ENCODE measurements at places on chromosomes 2 and 18.
A peak's percentile ranks its signal among the peaks of the same experiment; 100 is the strongest.

DNA sequence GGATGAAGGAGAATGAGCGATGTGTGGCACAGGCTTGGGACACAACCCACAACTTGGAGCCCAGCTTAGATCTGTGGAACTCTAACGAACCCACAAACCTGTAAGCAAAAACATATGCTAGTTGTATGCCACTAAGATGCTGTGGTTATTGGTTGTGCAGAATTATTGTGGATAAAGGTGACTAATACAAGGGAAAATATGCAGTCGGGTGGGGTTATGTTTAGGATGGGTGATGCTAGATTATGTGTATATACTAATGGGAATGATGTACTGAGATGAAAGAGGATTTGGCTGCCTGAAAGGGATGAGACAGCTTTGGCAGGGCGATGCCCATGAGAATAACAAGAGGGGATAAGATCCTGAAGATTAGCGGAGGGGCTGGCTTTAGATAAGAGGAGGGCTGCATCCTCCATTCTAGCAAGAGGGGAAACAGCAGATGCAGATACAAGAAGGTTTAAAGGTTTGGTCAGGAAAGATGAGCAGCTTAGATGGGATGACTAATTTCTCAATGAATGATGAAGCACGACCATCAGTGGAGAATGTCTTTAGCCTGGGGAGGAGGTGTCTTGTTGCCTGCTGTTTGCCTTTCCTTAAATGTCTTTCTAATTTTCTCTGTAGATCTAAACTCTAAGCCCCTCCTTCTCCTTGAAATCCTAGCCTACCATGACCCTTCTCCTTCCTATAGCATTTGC is 49.6 kb downstream of the GALNT14 start:
- DNase-seq, result no peak

DNA sequence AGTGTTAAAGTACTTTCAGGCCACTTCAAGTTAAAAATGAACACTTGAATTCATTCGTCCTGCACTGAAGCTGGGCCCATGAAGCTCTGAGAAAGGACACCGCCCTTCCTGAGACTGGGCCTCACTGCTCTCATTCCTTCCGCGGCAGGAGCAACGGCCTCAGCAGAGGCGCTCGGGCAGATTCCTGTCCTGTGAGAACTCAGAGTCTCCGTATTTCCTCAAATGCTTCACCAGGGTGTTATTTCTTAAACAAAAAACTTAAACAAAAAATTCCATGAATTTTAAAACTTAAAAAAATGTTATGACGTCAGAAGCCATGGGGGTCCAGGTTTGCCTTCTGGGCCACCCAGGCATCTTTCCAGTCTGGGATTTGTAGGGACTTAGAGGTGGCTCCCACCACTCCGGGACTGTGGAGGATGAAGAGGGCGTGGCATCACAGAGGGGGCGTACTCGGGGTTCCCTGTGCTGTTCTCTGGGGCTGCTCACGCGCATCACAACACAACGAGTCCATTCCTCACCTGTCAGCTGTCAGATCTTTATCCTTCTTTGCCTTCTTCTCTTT is 115.9 kb upstream of the ASB18 start:
- no peak for DNase-seq

DNA sequence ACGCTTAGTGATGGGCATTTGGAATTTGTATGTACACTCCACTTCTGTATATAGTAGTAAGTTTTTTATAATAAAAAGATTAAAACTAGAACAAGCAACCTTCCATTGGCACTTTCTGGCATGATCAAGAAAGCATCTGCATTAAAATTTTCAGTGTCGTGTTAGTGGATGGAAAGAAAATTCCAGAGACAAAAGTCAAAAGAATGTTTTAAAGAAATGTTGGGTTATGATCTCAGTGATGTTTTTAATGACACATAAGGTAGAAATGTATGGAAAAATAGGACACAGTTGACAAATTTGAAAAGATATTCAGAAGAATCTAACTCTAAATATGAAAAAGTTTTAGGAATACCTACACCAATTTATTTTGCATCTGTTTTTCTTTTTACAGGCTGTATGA is 126.1 kb upstream of the FAM117B start:
- no peak for DNase-seq

DNA sequence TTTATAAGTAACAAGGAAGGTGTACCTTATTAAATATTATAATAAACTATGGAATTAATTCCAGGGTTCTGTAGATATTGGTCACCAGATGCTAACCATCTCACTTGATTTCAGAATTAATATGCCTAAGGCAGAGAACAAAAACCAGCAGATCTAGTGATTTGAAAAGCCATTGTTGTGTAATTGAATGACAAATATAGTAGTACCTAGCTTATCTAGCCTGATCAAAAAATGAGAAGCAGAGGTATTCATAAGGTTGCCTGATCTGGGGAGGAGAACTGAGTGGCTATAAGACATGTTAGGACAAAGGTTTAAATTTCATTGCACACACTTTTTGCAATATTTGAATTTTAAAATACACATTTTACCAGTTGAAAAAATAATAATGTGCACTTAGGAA is 132.0 kb upstream of the UBE2E3 start:
- DNase-seq, result no peak

DNA sequence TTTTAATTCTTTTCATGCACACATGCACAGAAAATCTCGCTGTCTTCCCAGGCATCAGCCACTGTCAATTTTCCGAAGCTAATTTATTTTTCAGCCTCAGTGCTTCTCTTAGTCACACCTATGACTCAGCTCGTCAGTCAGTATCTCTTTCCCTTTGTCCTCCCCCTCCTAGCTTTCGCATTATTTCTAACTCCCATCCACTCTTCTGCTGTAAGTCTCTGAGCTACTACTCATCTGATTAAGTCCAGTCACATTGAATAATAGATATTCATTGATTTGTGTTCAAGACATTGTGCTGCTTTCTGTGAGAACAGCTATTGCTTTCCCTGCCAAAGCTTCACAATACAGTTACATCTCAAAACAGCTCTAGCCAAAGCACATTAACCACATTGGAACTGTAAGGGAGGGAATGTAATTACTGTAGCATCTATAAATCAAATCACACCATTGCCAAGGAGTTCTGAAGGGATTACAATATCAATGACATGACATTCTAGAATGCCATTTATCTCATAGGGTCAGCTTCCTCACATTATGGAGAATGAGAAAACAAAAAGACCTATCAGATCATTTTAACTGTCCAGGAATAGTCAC is 89.4 kb downstream of the SCN3A start:
- no peak for DNase-seq

DNA sequence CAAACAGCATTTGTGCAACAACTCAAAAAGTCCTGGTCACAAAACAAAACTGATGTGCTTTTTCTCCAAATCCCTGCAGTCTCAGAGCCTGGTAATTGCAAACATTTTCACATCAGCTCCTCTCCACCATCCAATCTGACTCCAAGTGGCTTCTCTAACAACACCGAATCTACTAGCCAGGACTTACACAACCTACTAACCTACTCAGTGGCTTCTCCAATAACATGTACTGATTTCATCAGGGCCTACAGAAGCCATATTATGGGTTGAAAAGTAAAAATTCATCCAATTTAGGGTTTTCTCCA is 104.3 kb downstream of the COLEC12 start:
- no peak for DNase-seq

DNA sequence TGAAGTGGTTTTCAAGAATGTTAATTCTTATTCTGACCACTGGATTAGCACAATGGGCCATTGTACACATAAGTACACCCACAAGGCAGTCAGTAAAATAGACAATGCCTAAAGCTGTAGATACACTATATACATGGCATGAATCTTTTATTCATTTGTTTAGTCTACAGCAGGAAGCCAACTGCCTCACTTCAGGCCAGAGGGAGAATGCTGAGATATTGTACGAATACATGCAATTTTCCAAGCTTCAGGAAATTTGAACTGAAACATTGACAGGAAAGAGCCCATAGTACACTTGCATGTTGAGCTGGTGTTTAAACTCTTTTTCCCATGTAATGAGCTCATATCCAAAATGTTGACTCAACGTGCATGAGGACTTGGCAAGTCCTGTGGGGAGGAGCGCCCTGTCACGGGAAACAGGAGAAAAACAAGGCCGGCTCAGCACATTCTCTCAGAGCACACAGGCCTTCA is 111.6 kb upstream of the CYP1B1 start:
- no peak for DNase-seq

DNA sequence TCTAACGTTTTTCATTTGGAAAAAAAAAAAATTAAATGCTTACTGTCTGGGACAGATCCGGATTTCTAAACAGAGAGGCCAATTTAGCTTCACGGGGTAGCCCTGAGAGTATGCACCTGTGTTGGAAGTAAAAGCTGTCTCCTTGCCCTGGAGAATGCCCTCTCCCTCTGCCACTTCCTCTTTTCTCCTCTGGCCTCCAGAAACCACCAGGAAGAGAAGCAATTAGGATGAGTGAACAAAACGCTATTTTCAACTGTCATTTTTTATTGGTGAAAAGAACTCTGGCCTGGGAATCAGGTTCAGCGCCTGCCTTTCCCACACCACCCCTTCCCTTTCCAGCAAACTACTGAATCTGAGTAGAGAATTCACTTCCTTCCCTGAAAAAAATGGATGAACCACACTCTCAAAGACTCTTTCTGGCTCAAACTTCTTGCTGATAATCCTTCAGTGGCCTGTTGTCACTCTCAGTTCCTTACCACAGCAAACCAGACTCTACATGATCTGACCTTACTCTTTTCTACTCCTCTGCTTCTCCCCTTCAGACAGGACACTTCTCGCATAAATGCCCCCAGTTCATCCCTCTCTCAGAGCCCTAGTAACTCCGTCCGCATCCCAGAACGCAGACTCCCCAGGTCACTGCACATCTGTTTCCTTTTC is 29.8 kb downstream of the KLF7 start:
- no peak for DNase-seq

- peak; percentile 64 for DNase-seq
Measured at GRCh38 chr2:161077367-161078210, 82.6 kb upstream of the TANK start.

DNA sequence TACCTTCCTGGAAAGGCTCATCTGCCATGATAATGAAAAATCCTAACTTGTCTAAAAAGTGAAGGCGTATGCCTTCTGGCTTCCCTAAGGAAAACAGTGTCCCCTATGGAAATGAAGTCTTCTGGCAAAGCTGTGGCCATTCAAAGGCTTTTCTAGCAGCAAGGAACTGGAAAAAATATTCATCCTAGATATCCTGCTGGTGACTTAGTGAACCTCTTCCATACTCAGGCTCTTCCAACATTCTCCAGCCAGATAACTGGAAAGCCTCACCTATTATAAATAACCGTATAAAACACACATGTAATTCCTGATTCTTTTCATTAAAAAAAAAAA is 84.7 kb downstream of the RBMS1 start:
- DNase-seq, result no peak

DNA sequence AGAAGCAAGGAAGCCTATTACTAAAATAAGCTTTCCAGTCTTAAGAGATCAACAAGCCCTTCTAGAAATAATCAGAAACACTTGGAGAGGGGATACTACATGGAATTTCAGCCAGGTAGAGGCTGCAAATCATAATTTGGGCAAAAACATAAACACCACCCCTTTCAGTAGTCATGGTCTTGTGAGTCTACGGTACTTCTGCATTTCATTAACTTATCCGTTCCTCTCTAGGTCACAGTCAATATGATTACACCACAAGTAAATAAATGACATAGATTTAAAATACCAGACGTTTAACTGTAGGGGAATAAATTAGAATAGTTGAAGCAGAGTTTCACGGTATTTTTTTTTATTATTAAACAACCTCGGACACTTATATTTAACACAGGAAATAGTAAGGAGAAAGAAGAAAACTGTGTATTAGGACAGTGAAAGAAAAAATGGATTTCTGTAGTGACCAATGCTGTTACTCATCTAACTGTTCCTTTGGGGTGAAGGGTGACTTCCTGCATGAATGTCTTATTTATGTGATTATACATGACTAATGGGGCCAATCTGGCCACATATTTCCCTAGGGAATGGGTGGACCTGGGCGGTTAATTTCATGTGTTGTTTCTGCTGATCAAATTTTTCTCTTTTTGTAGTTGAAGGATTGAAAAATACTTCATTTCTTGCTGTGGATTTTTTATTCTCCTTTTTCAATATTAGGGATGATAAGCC is 456.6 kb upstream of the UBE2E3 start:
- DNase-seq, result no peak

GRCh38 chr2:108534584-108535356 is 500 bp downstream of the LIMS1 start:
- peak; percentile 23 for DNase-seq

DNA sequence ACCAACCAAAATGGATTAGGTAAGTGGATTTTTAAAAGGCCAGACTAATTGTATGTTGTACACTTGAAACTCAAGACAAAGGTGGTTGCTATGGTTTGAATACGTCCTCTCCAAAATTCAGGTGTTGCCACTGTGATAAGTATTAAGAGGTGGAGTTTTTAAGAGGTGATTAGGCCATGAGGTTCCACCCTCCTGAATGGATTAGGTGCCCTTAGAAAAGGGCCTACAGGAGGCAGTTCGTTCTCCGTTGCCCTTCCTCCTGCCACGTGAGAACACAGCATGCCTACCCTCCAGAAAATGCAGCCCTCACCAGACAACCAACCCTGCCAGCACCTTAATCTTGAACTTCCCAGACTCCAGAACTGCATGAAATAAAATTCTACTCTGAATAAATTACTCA is 51.2 kb downstream of the CHMP3 start:
- no peak for DNase-seq

DNA sequence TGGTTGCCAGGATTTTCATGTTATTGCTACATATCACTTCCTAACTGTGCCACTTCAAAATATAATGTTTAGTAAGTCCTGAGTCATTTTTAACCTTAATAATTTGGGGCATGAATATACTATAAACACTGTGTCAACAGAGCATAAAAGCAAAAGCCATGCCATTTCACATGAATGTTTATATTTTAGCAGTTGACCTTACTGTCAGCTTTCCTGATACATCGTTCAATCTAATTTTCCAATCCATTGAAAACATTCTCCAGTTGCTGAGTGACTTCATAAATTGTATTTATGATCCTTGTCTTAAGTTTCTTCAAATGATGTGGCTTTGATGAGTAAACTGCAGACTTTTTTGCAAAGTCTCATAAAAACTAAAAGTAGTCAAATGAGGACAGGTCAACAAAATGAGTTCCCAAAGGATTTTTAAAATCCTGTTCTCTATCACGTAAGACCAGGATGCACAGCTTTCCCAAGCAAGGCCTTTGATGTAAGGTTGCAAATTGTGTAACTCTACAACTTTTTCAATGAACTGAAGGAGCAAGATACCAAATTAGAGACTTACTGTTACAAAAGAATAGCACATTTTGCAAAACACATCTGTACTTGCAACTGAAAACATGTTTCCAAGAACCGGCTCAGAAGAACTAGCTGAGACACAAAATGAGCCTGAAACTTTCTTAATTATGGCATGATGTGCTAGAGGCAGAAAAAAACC is 117.7 kb downstream of the SATB2 start:
- no peak for DNase-seq

- no peak for DNase-seq
Measured at GRCh38 chr2:239625156-239625845, 224.5 kb upstream of the HDAC4 start.

DNA sequence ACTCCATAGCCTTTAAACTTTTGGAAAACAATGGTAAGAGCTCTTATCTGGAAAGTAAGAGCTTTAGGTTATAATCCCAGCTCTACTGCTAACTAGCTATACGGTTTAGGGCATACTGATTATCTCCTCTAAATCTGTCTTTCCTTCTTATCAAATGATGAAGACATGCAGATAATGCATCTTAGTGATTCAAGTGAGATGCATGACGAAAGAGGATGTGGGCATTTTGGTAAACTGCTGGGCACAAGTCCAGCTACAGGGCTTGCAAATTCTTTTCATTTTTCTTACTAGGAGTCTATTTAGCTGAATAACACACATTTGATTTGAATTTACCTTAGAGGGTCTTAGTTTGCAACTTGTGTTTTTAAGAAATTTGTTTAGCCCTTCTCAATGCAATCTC is 1604.8 kb upstream of the ZEB2 start:
- no peak for DNase-seq
